CD4-positive, alpha-beta T cell treated with Interferon gamma for 1 hour (primary cell): ENCODE measurements at places on chromosomes 1 and 21.
A peak's percentile ranks its signal among the peaks of the same experiment; 100 is the strongest.

- DNase-seq, result no peak
These were observed 4.9 kb upstream of the SLC44A5 start for GRCh38 chr1:75615613-75616435.

DNA sequence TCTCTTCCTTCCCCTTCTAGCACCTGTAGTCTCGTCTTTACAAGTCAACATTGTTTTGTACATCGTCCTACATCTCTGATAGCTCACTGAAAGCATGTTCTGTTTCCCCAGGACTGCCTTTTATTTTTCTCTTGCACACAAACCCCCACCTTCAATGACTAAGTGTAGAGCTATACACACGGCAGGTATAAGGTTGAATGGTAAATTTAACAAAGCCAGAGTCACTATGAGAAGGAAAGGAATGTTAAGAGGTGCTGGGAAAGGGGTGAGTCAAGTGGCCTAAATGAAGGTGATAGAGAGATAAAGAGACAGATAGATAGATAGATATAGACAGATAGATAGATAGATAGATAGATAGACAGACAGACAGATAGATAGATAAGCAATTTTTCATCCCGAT lies 134.3 kb upstream of the ATP1B1 start:
- DNase-seq, result no peak

DNA sequence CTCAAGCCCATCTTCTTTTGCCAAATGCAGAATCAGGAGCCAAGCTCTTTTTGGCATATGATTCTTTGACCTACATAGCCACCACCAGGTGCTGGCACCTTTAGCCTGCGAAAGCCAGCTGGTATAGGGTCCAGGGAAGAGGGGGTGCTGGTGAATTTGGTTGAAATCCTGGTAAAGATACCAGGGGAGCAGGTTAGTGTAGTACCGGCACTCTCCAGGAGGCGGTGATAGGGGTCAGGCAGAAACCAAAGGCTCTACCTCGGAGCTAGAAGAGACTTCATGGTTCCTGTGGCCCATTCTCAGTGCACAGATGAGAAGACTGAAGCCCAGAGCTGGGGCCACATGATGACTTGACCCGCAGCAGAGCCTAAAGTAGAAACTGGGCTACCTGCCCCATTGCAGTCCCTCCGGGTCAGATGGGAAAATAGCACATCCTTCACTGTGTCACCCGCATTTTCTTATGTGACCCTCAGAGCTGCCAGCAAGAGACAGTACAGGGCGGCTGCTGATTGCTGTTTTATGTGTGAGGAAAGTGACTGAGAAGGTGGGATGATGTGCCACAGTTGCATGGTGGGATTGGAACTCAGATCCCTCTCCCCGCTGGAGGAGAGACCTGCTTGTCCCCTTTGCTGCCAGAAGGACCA lies 36.0 kb upstream of the IL19 start:
- DNase-seq, result peak; percentile 59

- DNase-seq, result no peak
These were observed 507.1 kb downstream of the BRINP3 start for GRCh38 chr1:189970331-189971230.

GRCh38 chr1:26915204-26915842 lies 1.5 kb upstream of the NR0B2 start:
- no peak for DNase-seq

- DNase-seq, result peak; percentile 23
These were observed 58.4 kb upstream of the SSBP3 start for GRCh38 chr1:54464477-54465146.

GRCh38 chr1:31977385-31978131 lies 36.1 kb upstream of the KHDRBS1 start:
- no peak for DNase-seq

GRCh38 chr1:152356736-152357135 lies 3.1 kb downstream of the FLG2 start:
- no peak for DNase-seq

DNA sequence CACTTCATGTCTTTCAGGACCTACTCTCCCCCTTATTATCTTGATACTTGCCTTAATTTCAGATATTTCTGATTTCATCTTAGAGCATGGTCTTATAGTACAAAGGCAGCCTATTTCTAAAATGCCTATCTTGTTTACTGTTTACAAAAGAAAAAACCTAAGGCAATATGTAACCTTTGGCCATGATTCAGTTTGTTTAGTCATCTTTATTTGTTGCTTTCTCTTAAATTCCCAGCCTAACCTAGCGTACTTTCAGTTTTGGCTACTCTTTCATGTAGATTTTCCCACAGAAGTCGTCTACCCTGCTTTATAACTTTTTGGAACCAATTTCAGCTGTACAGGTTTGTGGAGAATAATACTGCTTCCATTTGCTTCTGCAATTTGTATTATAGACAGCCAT lies 81.8 kb downstream of the KIF1B start:
- DNase-seq, result no peak

DNA sequence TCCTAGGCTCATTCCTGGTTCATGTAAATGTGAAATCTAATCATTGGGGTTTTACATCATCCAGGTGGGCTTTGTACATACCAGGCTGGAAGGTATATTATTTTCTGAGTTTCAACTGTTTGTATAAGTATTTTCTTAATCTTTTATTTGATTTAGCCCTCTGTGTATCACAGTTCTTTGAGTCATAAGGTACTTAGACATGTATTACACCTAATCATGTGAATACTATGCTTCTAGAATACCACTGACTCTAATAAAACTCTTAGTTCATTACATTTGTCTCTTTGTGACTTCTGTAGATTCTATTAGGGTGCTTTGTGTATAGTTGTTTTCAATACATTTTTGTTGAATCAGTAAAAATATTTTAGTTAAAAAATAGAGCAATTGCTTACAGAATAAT lies 92.8 kb downstream of the ZFYVE9 start:
- DNase-seq, result no peak

GRCh38 chr1:40314721-40315238 lies 2.3 kb downstream of the COL9A2 start:
- no peak for DNase-seq

DNA sequence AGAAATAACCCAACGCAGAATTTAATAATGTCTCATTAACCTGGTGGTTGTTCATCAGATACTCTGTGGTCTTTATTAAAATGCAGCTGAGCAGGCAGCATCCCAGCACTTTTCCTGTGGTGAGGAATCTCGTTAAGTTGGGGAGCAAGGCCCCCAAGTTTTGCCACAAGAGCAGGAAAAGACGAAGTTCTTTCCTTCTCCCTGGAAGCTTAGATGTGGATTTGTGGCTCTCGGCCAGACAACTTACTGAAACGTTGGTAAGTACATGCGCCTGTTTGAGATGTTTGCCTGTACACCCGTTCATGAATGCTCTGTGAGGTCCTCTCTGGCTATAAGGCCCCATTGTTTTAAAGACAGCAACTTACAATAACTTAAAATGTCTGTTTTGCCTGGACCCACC lies 34.3 kb upstream of the PDE9A start:
- no peak for DNase-seq

DNA sequence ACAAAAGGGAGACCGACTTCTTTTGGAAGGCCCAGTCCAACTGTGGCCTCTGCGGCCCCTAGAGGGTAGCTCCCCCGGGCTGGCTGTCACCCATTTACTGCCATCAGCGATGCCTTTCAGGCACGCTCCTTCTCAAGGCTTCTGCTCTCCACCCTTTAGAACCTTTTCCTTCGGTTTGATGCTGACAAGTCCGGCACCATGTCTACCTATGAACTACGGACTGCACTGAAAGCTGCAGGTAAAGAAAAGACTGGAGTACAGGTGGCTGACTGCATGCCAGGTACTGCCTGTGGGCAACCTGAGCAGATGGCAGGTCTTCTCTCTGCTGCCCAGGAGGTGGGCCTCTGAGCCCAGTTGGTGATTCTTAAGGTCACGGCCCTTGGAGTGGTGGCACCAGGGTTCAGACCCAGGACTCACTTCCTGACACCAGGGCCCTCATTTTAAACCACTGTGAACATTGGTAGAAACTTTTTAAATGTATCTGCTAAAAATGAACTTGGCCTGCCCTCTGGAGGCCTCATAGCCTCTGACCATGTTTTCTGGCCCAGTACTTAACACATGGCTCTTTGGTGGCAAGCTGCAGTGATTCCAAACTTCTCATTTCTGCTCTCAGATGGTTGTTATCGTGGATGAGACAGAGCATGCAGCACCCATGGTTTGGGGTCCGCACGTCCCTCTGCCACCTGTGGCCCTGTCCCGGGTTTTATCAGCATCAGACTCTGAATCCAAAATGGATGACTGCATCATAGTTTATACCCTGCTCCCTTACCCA lies 45.7 kb downstream of the CAPN9 start:
- DNase-seq, result no peak

GRCh38 chr1:4778056-4778455 lies 123.6 kb downstream of the AJAP1 start:
- DNase-seq, result no peak

- DNase-seq, result no peak
These were observed 111.5 kb downstream of the PSMG1 start for GRCh38 chr21:39071623-39072214.

- no peak for DNase-seq
These were observed 9.5 kb downstream of the PSMB4 start for GRCh38 chr1:151408891-151409290.

DNA sequence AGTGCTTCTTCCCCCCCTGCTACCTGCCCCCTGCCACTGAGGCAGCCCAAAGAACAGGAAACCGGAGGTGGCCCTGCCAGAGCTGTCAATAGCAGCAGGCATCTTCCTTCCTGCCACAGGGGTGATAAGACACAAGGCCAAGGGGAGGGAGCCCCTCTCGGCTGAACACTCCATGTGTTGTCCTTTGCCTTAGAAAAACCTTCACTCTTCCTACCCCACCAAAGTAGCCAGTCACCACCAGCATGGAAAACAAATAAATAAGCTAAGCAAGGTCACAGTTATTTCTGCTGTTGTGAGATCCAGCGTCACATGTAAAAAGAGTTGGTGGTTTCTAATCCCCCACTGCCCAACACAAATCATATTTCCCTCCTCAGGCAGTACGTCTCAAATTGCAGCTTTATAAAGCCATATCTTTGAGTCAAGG lies 104.8 kb upstream of the DPT start:
- DNase-seq, result no peak

GRCh38 chr1:209751627-209752231 lies 4.1 kb upstream of the TRAF3IP3 start:
- no peak for DNase-seq

GRCh38 chr1:14220811-14221210 lies 377.7 kb upstream of the KAZN start:
- DNase-seq, result no peak
